ENCODE measurements at places on chromosomes 4 and X.

- DNase-seq = no peak
Measured at GRCh38 chr4:145888393-145888792, 50.2 kb downstream of the ZNF827 start.

DNA sequence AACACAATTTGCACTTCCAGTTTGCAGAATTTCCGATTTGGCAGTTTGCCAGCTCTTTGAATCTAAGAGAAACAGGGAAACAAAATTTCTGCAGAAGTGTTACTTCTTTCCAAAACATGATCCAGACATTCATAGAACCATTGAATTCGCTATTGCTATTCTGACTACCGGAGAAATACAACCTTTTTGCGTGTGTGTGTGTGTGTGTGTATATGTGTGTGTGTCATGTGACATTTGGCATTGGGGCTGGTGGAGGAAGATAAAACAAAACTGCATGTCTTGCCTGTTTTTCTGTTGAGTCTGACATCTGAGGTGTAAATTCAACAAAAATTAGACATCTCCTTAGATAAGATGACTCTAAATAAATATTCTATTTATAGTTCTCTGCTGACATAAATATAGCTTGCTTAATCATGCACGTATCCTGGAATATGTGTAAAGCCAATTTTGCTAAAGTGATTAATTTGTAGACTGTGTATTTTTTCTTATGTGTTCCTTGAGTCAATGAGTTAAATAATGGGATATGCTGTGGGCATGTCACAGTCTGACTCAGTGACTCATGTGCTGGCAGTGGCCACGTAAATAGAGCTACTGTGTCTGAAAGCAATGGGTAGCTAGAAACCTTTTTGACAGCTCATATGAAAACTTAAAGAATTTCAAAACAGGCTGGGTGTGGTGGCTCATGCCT lies 98.9 kb downstream of the HPGD start:
- DNase-seq = no peak

- DNase-seq = no peak
Measured at GRCh38 chr4:151415978-151416377, 7.0 kb downstream of the FHIP1A start.

- peak; percentile 65 for DNase-seq
Measured at GRCh38 chr4:17010426-17011087, 112.1 kb upstream of the LDB2 start.

GRCh38 chr4:20480165-20480947 lies 219.9 kb upstream of the PACRGL start:
- no peak for DNase-seq

GRCh38 chr4:145546175-145546915 lies 64.7 kb downstream of the SMAD1 start:
- DNase-seq = no peak

- DNase-seq = no peak
Measured at GRCh38 chr4:31741326-31741725, 1021.2 kb downstream of the PCDH7 start.

- DNase-seq = no peak
Measured at GRCh38 chrX:22220941-22221340, 51.8 kb upstream of the CBLL2 start.

DNA sequence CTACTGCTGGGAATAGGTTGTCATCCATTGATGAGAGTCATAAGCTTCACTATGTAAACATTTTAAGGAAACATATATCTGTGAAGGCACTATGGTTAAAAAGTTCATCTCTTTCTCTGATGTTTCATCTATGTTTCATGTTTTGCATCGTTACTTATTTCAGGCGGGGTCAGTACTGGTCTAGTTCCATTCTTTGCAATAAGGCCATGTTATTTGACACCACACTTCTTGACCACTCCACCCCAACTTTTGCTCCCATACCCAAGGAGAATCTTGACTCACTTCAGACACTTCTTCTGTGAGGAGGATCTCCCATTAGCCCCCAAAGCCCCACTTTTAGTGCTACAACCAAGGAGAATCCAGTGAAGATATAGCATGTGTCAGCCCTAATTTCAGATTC lies 119.4 kb downstream of the GRIA3 start:
- no peak for DNase-seq

DNA sequence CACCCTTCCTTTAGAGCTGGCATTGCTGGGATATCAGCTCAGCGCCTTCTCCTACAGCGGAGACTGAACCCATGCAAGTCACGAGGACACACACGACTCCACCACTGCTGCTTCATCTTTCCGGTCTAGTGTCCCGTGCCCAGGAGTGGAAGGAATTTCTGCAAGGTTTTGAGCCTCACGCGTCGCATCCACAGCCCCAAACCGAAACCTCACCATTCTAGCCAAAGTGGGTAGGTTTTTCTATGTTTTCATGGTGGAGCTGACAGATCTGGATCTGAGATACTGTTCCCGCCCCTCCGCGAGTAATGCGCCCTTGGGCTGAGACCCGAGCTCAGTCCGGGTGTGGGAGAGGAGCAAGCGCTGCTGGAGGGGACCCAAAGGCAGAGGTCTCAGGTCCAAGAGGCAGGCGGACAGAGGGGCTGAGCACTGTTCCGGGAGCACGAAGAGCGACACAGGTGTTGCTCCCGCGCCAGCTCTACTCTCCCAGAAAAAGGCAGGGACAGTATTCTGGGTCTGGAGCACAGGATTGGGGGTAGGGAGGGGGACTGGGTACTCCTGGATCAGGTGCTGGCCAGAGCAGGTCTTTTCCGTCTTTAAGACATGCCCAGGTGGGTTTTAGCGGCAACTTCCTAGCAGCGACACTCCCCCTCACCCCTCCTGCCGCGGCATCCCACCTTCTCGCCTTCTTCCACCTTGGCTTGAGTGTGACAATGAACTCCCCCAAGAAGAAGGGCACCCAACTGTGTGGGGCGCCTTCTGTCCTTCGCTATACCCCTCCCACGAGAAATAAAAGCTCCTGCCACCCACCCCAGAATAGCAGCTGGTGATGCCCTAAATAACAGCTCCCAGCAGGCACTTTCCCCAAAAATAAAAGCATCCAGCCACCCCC lies 1.8 kb downstream of the EPHA5 start:
- no peak for DNase-seq

GRCh38 chr4:40923316-40924095 lies 173.8 kb downstream of the NSUN7 start:
- no peak for DNase-seq

- no peak for DNase-seq
Measured at GRCh38 chrX:48966796-48967579, 4.7 kb downstream of the KCND1 start.

- DNase-seq = no peak
Measured at GRCh38 chr4:153494562-153494961, 28.4 kb downstream of the TMEM131L start.

DNA sequence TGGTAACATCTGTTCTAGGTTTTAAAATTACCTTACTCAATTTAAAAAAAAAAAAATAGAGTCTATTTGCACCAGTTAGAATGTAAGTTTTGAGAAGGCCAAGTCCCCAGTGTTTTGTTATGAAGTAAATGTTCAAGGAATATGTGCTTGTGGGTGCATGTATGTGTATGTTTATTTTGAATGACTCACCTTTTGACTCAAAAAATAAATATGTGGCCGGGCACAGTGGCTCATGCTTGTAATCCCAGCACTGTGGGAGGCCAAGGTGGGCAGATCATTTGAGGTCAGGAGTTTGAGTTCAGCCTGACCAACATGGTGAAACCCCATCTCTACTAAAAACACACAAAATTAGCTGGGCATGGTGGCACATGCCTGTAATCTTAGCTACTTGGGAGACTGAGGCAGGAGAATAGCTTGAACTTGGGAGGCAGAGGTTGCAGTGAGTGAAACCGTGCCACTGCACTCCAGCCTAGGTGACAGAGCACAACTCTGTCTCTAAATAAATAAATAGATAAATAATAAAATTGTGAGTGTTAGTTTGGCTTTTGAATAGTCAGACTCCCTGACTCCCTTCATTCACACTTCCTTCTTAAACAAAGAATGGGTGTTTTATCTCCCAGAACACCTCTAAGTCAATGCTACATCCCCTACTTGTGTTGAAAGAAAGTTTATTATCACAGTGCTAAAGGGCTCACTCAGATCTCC lies 511.3 kb upstream of the PCDH7 start:
- no peak for DNase-seq

DNA sequence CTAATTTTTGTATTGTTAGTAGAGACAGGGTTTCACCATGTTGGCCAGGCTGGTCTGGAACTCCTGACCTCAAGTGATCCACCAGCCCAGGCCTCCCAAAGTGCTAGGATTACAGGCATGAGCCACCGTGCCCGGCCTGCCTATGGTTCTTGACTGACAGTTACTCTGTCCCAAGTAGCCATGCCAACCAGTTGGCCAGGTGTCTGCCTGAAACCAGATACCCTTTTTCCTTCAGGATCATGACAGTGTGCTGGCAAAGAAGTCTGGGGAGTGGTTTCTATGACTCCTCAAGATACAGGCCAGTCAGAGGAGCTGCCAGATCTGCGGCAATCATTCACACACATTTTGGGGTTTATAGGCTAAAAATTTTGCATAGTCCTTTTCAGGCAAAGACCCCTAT lies 1.7 kb upstream of the LAS1L start:
- no peak for DNase-seq

DNA sequence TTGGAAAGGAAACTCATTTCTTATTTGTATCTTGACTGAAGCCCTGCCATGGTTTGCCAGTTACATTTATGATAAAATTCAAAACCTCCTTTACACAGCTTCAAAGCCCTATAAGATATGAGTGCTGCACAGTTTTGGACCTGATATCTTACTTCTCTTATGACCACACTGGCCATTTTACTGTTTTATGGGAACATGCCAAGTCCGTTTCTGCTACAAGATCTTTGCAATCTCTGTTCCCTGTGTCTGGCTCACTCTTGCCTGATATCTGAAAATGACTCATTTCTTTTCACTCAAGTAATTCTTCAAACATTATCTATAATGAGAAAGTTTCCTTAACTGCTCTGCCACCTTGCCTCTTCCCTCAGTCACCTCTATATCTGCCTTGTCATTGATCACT lies 247.3 kb downstream of the SPOCK3 start:
- no peak for DNase-seq

DNA sequence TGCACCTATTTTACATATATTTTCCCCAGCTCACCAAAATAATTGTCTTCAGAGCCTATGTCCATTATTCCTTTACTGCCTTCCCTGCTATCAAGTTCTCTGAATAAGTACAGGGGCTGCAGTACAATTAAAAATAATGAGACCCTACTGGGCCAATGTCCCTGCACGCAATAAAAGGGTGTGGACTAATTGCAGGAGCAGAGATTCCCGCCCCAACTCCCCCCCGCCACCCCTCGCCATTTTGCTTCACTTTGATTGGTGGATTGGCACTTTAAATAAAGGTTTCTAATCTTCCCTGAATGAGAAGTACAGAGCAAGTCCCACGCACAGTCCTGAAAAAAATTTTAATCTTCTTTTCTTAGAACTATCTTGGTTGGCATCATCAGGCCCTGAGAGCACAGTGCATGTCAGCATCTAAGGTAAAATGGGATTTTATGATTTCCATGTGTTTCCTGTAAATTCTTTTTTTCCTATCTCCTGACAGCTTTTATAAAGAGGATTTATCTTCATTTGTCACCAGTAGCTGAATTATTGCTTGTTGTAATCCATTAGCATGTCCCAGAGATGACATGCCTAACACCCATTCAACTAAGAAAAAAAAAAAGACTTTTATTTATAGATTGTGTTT lies at the start of gene AMBN:
TSS of gene AMBN (plus strand) at position 302 of the 628 bp plus-strand sequence. CDS start at position 405, 103 bp downstream.
- DNase-seq = no peak

GRCh38 chr4:61805979-61806378 lies 605.9 kb downstream of the ADGRL3 start:
- no peak for DNase-seq

All from MM.1S (cell line).